Activated T-cell treated with anti-CD3 and anti-CD28 coated beads for 1 hour (primary cell): ENCODE measurements at places on chromosomes 11 and 22.

DNA sequence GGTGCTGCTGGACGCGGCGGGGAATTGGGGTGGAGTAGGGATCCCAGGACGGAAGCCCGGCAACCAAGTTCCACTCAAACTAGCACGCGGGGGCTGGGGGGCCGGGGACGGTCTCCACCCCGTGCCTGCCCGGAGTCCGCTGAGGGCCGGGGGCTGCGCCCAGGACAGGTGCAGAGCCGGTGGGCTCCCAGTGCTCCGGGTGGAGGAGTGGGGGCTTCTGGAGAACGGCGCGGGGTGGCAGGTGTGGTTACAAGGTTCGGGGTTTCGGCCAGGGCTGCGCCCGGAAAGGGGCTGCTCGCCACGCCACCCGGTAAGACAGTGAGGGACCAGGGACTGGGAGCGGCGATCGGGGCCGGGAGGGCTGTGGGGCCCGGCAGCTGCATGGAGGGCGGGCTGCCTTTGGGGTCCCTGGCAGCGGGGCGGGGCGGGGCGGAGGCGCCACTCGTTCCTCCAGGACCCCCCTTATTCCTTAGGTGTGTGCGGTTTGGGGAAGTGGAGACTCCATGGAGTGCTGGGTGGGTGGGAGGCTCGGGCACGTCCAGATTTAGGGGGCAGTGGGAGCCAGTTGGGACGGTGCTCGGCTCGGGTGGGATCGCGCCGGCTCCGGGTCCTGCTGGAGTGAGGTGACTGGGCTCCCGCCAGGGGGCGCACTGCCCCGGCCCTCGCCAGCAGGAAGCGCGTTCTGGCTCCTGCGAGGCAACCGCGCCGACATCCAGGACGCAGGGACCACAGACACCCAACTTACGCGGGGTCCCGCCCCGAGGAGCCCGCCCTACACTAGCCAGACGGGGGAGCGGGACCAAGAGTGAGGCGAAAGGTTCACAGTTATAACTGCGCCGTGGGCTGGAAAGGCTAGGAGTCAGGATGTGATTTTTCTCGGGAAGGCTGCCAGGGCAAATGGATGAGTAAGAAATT lies 868 bp downstream of the TSPAN18 start:
- DNase-seq: peak; percentile 70

- no peak for DNase-seq
Observed at GRCh38 chr11:69309631-69310280, 15.8 kb downstream of the MYEOV start.

- DNase-seq: no peak
Observed at GRCh38 chr11:17578958-17579357, 31.9 kb downstream of the OTOG start.

DNA sequence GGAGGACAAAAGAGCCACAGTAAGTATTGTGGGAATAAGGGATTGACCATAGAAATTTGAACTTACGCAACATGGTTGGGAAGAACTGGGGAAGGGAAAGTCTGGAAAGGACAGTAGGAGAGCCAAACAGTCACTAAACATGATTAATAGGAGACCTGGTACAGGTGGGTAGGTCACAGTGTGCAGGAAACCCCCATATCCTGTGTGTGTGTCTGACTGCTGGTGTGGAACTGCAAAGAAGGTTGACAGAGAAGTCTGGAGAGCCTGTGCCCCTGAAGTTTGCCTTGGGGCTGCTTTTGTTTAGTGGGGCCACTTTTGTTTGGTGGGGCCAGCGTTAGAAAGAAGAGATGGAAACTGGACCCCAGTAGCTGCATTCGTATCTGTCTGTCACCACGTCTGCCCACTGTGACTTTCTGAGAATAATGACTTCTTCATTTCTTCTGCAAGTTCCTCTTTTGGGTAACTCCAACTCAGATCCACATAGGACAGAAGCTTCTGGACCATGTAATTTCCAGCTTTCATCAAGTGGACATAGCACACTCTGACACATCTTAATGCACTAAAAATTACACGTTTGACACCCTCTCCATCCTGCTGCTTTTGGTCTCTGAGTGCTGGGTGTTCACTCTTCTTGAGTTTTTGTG lies 126.8 kb upstream of the RAG2 start:
- DNase-seq: no peak

DNA sequence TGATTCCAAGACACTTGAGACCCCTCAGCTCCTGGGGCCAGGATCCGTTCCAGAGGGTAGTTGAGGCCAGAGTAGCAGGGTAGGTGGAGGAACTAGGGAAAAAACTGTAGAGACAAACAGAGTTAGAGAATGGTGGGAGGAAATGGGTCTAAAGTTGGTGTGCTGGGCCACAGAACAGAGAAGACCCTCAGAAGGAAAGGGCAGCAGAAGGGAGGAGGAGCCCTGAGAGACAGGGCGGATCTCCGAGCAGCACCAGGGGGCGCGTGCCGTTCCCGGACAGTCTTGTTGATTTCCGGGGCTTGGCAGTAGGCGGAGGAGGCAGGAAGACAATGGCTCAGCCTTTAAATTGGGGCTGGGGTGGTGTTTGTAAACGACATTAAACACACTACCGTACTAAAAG lies 2.4 kb upstream of the CECR2 start:
- DNase-seq: no peak

DNA sequence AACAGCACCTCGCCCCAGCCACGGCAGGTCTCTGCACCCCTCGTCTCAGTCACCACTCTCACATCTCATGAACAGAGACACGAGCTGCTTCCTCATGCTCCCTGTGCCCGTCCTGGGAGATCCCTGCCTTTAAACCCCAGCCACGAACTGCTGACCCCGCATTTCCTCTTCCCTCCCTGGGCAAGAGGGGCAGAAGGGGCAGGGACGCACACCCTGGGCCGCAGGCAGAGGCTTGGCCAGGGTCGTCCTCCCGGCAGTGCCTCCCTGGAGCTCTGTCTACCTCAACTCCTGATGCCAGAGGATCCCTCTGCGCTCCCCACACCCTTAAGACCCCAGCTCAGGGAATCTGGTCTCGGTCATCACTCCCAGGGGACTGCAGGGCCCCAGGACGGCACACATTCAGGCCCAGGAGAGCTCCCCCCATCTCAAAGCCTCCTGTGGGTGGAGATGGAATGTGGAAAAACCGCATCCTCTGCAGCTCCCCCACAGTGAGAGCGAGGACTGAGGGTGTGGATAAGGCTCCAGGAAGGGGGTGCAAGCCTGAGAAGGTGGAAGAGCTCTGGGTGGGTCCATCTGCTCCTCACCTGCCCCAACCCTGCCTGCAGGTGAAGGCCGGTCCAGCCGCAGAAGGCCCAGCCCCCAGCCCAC lies 1.2 kb downstream of the BID start:
- no peak for DNase-seq

- DNase-seq: no peak
Observed at GRCh38 chr11:103525069-103525468, 415.8 kb downstream of the DYNC2H1 start.

- DNase-seq: no peak
Observed at GRCh38 chr11:120043328-120043945, 94.5 kb downstream of the TRIM29 start.

DNA sequence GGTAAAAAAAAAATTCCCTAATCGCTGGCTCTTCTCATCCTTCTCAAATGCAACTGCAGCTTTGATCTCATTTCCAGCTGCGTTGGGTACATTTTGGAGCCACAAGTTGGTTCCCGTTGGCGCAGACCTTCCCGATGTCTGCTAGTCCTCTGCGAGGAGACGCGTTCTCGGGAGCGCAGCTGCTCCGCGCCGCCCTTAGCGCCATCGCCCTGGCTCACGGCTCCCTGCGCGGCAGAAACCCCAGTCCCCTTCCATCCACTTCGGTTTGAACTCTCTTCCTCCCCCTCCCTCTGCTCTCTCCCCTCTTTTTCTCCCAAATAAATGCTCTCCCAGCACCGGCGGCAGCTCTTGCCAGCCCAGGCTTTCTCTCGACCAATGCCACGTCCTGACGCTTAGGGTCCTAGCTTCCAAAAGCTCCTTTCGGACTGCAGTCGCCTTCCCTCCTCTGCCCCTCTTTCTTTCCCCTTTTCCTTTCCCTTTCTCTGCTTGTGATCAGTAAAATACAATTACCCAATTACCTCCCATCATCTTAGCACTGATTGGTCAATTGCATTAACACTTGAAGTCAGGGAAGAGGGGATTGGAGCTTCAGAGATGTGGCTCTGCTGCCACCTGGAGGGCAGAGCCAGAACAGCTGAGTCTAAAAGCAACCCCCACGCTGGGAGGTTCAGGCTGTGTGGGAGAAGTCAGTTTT lies 1165.7 kb downstream of the LRRC4C start:
- no peak for DNase-seq

GRCh38 chr11:1230456-1231395 lies 7.9 kb downstream of the MUC5B start:
- DNase-seq: no peak

DNA sequence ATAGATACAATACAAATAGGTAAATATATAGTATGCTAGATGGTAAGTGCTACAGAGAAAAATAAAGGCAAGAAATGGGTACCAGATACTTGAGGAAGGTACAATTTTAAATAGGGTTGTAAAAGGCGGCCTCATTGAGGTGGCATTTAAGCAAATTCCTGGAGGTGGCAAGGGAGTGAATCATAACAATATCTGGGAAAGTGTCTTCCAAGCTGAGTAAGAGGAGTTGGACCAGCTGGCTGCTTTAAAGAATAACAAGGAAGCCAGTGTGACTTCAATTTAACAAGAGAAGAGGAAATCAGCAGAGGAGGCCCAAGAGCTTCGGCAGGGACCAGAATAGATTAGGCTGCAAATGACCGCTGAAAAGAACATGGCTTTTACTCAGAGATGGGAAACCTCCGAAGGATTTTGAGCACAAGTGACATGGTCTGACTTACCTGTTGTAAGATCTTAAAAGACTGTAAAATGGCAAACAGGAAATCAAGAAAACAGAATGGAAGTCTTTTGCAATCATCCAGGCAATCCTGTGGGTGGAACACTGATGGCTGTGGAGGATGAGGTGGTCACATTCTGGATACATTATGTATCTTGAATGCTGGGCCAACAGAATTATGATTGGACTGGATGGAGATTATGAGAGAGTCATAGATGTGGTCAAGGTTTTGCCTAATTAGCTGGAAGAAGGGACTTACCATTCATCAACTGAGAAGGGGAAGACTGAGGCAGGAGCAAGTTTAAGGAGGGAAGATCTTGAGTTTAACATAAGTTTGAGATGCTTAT lies 77.2 kb downstream of the RDX start:
- no peak for DNase-seq

DNA sequence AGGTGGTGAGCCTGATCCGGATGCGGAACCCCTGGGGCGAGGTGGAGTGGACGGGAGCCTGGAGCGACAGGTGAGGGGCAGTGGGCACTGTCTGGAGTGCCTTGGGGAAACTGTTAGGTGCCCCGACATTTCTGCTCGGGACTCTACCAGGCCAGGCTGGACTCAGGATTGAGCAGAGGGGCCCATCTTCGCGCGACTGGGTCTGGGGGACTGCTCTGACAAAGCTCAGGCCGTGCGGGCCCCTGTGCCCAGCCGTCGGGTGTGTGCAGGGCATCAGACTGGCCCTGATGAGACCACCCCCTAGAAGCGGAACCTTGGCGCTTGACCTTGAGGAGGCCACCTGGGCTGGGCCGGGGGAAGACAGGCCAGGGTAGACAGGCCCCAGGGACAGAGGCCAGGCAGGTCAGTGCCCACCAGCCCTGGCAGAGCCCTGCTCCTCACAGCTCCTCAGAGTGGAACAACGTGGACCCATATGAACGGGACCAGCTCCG lies 6.3 kb downstream of the CAPN1 start:
- DNase-seq: no peak

GRCh38 chr11:94895451-94895850 lies 77.9 kb downstream of the CWC15 start:
- no peak for DNase-seq

- DNase-seq: no peak
Observed at GRCh38 chr22:42693055-42693762, 27.5 kb downstream of the A4GALT start.

DNA sequence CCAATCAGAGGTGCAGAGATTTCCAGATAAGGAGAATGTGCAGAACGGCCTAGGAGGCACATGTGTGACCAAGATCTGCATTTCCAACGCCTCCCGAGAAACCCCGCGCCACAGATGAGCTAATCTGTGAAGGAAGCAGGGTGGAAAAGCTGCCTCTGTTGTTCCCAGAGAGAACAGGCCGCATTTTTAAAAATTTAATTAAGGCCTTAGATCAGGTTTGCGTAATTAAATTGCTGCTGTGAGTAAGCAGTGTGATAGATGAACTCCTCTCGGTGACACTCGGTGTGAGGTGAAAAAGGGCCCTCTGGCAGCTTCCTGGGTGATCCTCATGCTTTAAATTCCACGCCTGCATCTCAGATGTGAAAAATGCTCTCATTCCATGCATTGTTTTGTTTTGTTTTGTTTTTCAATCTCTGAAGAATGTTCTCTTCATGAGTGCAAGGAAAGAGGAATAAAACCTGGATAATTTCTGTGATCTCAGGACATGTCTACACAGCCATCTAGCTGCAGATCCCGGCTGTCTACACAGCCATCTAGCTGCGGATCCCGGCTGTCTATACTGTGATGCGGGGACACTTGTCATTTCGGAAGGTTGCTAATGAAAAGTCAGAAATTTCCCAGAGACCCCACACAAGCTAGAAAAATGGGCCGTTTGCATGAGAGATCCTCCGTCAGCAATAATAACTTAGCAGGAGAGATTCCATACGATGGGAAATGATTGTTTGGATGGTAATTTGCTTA lies 1398.9 kb downstream of the BRD1 start:
- no peak for DNase-seq

GRCh38 chr11:83087035-83087434 lies 15.3 kb upstream of the RAB30 start:
- no peak for DNase-seq

DNA sequence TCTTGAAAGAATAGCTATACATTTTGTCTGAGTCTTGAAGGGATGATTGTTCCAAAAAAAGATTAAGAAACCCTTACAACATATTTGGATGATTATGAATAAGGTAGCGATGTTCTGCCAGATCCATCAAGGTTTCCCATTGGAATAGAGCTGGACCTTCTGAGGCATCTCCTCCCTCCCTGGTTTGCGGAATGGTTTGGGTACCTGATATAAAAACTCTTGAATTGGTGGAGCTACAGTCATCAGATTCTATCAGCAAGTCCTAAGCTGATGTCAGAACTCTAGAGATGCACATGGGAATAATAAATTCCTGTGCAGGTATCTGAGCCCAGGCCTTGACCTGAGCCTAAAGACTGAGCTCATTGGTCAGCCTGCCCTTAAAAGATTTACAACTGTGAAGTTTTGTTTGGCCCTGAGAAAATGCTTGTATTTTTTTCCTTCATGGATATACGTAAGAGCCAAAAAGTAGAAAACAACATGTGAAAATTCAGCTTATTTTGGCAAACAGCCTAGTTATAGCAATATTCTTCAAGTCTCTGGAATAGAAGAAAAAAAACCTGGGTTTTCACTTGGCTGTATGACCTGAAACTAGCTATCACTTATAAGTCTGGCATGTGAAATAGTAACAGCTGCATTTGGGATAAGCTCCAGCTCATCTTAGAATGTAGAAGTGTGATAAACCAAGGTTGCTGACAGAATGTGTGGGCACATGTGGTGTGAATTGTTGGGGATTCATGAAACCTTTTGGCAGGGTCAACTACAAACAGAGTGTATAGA lies 265.7 kb upstream of the CTSC start:
- no peak for DNase-seq

DNA sequence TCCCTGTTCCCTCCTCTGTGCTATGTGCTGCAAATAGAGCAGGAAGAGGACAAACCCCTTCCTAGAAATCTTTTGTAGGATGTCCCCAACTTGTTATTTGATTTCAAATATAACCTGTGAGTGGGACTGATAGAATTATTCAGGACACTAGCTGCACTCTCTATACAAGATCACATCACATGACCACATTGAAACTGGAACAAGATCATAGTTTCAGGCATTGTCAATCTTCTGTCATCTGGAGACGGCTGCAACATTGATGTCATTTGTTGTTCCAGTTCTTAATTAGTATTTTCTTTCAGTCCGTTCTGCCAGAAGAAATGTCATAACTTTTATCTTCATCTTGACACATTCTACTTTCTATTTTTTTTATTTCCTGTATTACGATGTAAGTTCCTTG lies 89.3 kb downstream of the GRIA4 start:
- no peak for DNase-seq
